ENCODE measurements at places on chromosomes 4 and X. TPM values are rescaled to one million over a fixed set of nuclear protein-coding genes. Genes with fewer than 3 reads are reported as not detected.

Gene MMRN1
- total RNA-seq = 28.1 TPM

DNA sequence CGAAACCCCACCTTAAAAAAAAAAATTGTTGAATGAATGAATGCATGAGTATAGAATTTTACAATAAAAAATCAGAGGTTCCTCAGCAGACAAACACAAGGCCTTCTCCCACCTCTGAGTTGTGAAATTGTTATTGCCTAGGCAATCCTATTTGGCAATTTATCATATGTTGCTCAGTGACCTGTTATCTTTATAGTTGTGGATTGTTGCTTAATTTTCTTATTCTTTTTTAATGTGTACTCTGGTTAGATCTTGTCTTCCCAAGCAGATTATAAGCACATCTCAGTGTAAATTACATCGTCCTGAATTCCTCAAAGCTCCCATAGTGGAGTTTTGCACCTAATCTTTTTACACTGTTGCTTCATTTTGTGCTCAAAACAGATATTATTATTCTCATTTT is 71.9 kb downstream of the RBM47 start:
- DNase-seq = no peak
- H3K27me3 ChIP-seq = no peaks in the 10 kb centered on the region
- H3K27ac ChIP-seq = no peak overlapping the region
- no peaks in the 10 kb centered on the region for H3K36me3 ChIP-seq
- no peak overlapping the region for H3K4me3 ChIP-seq
- no peaks in the 10 kb centered on the region for H3K4me1 ChIP-seq

GRCh38 chr4:164997324-164997723 is 19.9 kb upstream of the TRIM61 start:
- no peak overlapping the region for H3K27ac ChIP-seq
- H3K36me3 ChIP-seq = no peaks in the 10 kb centered on the region
- no peaks in the 10 kb centered on the region for H3K27me3 ChIP-seq
- DNase-seq = no peak

DNA sequence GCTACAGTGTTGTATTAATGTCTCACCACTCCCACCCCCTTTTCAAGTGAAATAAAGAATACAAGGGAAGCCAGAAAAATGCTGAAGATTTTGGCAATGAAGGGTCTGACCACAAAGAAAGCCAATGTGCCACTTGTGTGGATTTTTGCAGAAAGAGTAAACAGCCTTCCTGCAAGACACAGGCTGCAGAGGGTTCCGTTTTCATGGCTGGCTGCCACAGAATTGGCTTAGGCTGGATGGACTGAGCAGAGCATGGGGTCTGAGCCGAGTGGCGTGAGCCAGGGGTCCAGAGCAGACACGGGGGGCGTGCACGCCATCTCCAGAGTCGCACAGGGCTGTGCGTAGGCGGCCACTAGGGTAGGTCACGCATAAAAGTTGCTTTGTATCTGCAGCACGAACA is 69.2 kb downstream of the MTNR1A start:
- no peak overlapping the region for H3K4me3 ChIP-seq
- peaks cover 13% of the 10 kb centered on the region for H3K27me3 ChIP-seq
- DNase-seq = no peak
- no peaks in the 10 kb centered on the region for H3K36me3 ChIP-seq
- H3K4me1 ChIP-seq = peaks cover 6% of the 10 kb centered on the region
- H3K27ac ChIP-seq = no peak overlapping the region

GRCh38 chrX:109952050-109952449 is 50.9 kb upstream of the TMEM164 start:
- no peak for DNase-seq
- H3K4me1 ChIP-seq = no peaks in the 10 kb centered on the region
- no peaks in the 10 kb centered on the region for H3K36me3 ChIP-seq
- no peaks in the 10 kb centered on the region for H3K27me3 ChIP-seq

DNA sequence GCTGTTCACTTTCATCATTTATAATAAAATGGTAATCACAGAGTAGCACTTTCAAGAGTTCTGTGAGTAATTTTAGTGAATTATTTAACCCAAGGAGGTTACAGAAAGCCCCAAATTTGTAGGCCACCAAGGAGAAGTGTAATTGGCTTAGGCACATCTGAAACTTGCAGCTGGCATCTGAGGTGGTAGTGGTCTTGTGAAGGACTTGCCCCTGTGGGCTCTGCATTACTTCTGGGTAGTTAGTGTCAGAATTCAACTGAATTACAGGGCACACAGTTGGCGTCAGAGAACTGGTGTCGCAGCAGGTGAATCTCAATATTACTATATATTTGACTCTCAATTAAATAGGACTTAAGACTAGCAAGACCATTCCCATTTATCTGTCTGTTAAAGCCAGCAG is 36.9 kb downstream of the GPR174 start:
- H3K36me3 ChIP-seq = no peaks in the 10 kb centered on the region
- H3K27me3 ChIP-seq = no peaks in the 10 kb centered on the region
- no peak for DNase-seq
- no peaks in the 10 kb centered on the region for H3K4me1 ChIP-seq

Measured in sigmoid colon (tissue), 7 donors.